Ascending aorta (tissue), 2 donors: ENCODE measurements at places on chromosomes 5 and 9.

DNA sequence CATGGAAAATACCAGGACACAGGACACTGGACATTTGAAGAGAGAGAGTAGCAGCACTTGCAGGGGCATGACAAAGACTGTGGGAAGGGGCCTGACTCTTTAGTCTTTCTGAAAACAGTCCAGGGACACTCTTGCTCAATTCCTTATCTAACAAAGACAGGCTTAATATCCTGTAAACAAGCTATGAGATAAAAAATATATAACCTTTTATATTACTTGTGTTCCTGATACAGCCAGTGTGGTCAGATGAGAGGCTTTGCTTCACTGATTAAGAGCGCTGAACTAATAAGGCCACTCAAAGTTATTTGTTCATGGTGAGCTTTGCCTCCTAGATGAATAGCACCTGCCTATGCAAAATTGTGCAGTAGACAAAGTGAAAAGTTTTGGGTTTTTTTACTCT, 518.7 kb downstream of the LRRC70 start:
- no peak for DNase-seq

GRCh38 chr9:75691408-75691807, 199.1 kb upstream of the PCSK5 start:
- no peak for DNase-seq

DNA sequence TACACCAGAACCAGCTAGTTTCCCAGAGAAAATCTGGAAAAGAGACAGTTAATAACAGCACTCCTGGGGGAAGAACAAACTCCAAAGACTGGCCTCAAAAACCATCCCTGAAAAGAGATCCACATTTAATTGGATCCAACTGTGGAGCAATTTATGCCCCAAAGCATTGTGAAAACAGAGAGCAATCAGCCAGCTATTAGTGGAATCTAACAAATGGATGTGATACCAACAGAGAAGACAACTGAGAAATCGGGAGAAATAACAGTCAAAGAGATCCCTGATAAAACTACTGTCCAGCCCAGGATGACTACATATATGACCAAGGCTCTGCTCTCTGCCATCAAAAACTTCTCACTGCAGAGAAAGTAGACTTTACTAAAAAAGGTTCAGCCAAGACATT, 40.5 kb upstream of the TRIO start:
- DNase-seq: no peak

DNA sequence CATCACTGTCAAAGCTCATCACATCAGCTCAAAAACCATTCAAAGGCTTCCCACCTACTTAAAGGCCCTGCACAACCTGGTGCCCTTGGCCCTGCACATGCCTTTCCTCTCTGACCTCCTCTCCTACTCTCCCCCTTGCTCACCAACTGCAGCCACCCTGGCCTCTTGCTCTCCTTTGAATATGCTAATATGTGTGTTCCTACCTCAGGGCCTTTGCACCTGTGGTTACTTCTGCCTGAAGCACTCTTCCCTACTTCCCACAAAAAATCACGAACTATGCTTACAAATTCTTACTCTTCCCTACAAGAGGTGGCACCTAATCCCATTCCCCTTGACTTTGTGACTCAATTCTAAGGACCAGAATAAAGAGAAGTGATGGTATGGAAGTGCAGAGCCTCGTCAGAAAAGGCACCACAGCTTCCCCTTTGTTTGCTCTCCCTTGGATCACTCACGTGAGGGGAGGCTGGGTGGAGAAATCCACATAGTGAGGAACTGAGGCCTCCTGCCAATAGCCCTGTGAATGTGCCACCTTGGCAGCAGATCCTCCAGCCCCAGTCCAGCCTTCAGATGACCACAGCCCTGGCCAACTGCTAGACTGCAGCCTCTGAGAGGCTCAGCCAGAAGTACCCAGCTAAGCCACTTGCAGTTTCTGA, 3.2 kb upstream of the TMEM171 start:
- DNase-seq: no peak

GRCh38 chr5:153777681-153778581, 260.8 kb downstream of the FAM114A2 start:
- no peak for DNase-seq

GRCh38 chr9:73437758-73438157, 286.1 kb downstream of the ANXA1 start:
- DNase-seq: no peak

- DNase-seq: no peak
These were observed 85.8 kb downstream of the LHFPL2 start for GRCh38 chr5:78562714-78563330.
